Left colon (tissue), 2 donors: ENCODE measurements at places on chromosomes 7 and 10. TPM values are rescaled to one million over a fixed set of nuclear protein-coding genes. Genes with fewer than 3 reads are reported as not detected.

NODAL gene
- not detected for total RNA-seq

GRCh38 chr7:157662110-157662791, 325.4 kb downstream of the DNAJB6 start:
- DNase-seq, result no peak

GRCh38 chr10:95873139-95873538, 34.6 kb upstream of the CC2D2B start:
- no peak for DNase-seq

GRCh38 chr10:61942604-61943461, 41.3 kb downstream of the ARID5B start:
- DNase-seq, result no peak

- DNase-seq, result no peak
Measured at GRCh38 chr7:29810813-29811482, 4.6 kb downstream of the WIPF3 start.

DNA sequence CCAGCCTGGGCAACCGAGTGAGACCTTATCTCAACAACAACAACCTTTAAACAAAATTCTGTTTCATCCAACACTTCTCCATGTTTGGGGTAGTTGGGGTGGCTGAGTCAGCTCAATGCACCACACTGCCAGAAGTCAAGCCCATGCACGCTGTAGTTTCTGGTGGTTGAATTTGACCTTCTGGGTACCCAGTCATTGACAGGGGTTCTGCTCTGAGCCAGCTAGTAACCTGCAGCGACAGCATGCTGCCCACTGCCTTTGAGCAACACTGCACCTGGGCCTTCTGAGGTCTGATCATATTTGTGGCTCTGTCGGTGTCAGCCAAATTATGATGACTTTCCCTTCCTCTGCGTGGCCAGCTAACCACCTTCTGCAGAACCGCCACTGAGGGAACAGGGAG, 84.6 kb upstream of the ZNF438 start:
- no peak for DNase-seq

DNA sequence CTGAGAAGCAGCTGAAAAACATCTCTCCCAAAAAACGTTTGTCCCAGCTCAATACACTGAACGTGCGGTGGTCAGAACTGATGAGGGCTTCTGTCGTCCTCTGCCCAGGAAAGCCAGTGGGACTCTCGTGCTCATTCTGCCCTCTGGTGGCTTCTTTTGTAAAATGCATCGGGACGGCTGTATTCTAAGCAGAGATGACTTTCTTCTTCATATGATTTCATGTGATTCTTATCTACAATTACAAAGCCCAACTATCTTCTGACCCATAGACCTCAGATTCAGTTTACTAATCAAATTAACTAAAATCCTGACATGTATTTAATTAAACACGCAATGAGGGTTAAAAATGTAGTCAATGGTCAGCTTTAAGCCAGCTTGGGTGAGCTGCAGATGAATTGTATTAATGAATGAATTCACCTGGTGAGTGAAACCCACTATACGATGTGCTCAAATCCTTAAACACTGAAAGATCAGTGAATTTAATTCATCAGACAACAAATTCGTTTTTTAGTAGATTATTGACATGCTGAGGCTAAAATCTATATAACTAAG, 117.6 kb upstream of the FAM204A start:
- DNase-seq, result peak; percentile 69
